Large intestine (tissue), 12 donors: ENCODE measurements at places on chromosomes 7 and 10.

DNA sequence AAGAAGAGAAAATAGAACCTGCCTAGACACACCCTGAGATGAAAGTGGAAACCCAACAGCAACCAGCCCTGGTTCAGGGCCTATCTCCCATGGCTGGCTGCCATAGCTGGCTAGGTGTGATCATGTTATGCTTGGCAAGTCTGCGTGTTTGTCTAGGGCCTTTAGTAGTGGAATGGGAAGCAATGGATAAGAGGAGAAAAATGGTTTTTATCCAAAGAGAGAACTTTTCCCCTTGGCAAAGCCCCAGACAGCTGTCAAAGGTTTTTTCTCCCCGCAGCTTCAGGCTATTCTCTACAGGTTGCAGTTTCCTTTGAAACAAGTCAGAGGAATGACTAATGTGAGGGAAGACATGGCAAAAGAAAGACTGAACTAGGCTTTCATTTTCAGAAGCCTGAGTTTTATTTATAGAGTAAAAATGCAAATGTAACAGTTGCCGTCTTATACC, 161.5 kb downstream of the SEMA3D start:
- DNase-seq: no peak

- no peak for DNase-seq
Measured at GRCh38 chr10:95382174-95382573, 91.4 kb upstream of the PDLIM1 start.

DNA sequence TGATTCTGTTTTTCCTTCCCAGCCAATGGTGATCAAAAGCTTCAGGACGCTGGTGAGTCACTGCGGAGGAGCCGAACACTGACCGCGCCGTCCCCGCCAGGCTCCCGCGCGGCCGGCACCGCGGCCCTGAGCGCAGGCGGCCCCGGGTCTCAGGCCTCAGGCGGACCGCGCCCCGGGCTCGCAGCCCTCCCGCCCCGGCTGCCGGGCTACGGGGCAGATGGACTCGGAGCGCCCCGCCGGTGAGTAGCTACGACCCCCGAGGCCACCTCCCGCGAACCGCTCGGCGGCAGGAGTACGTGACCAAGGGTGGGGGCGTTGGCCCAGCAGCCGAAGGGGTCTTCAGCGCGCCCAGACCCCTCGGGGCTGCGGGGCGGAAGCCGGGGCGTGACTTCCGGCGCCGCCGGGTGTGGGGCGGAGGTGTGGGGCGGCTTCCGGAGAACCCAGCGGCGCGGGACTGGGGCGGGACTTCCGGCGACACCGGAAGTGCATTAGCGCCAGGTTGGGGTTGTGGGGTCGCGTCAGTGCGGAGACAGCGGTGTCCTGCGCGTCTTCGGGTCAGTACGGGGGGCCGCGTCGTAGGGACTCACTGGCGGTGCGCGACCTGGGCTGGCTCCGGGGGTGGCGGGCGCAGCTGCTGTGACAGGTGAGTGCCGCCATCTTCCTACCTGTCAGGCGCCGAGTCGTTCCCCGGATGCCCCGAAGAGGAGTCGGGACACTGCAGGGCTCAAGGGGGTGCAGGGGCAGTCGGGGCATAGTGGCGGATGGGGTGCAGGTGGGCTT, at the start of gene WDR37:
Gene WDR37 (plus strand): TSS at position 60 of the 780 bp plus-strand sequence. CDS start 15,771 bp downstream, outside the sequence.
- DNase-seq: peak; percentile 77

GRCh38 chr7:113199841-113200240, 81.5 kb upstream of the SMIM30 start:
- DNase-seq: no peak

DNA sequence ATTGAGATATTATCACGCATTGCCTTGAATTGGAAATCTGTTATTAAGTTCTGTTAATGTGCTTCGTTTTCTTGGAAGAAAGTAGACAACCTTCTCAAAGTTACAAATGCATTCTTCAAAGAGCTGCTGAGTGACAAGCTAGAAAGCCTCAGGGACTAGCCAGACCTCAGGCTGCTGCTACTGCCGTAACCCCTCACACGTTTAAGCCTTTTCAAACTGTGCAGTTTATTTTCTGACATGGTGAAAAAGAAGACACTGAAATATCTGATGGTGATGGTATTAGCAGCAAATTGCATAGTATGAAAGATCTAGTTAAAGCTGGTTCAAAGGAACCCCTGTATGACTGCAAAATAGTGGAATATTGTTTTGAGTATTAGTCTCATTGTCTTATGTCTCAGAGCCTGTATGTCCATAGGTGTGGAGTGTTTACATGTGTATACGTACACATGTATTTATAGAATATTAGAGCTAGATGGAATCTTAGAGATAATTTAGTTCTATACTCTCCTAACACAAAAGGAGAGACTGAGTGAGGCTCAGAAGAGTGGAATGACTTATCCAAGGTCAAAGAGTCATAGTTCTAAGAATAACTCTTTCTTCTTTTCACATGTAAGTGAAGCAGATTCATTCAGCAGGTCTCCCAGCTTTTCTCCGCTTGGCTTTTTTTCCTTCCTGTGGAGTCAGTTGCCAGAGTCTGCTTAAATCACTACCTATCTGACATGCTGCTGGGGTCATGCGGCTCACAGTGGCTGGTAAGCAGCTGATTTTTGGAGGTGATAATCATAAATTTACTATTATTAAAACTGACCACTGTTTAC, 431.9 kb downstream of the PLXDC2 start:
- DNase-seq: no peak

DNA sequence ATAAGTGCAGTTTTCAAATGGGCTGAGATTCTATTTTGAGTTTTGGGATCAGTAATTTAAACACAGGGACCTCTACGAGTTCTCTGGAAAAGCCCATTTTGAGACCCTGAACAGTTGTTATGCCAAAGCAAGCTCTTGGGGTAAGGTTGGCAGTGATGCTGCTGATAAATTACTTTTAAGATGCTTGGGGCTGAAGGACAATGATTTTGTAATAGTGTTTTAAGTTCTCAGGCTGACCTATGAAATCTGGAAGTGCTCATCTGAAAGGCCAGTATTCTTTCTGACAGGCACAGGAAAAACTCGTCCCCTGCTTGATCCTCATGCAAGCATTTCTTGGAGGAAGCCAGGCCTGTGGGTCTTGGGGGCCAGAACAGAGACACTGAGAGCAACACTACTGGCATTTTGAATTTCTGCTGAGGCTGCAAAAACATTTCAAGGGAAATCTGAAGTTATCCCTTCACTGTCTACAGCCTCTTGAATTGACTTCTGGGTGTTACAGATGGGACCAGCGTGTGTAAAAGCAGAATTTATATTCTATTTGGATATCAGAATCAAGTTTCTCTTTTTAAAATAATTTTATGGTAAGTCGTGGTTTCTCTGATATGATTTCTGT, 79.7 kb downstream of the AUTS2 start:
- DNase-seq: no peak

DNA sequence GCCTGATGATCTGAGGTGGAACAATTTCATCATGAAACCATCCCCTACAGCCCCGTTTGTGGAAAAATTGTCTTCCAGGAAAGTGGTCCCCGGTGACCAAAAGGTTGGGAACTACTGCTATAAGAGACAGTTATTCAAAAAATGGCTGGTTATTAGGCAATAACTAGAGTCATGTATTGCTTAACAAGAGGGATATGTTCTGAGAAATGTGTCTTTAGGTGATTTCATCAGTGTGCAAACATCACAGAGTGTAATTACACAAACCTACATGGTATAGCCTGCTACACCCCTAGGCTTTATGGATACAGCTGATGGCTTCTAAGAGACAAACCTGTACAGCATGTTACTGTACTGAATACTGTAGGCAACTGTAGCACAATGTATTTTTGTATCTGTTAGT, 71.3 kb upstream of the CSTF2T start:
- DNase-seq: no peak

- DNase-seq: no peak
Measured at GRCh38 chr7:151454932-151455530, 15.1 kb upstream of the CRYGN start.

GRCh38 chr10:17029581-17030271, 99.9 kb downstream of the CUBN start:
- peak; percentile 44 for DNase-seq

DNA sequence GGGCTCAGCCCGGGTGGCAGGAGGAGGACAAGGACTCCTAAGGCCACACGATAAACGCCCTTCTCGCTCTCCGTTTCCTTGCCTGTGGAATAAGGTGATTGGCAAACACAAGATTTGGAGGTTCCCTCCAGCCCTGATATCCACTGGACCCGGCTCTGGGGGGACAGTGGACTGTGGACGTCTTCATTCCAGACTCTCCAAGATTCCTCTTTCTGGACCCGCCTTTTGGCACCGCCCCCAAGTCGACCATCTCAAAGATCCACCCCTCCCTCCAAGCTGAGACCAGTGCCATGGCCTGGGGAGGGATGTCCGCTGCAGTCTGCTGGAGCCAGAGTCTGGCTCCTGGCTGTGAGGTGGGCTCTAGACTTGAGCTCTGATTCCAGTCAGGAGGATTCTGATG, 23.6 kb downstream of the ZNF783 start:
- DNase-seq: no peak

- no peak for DNase-seq
Measured at GRCh38 chr7:1533255-1533546, 2.7 kb downstream of the MAFK start.

GRCh38 chr7:24715661-24716479, 41.4 kb downstream of the GSDME start:
- no peak for DNase-seq

DNA sequence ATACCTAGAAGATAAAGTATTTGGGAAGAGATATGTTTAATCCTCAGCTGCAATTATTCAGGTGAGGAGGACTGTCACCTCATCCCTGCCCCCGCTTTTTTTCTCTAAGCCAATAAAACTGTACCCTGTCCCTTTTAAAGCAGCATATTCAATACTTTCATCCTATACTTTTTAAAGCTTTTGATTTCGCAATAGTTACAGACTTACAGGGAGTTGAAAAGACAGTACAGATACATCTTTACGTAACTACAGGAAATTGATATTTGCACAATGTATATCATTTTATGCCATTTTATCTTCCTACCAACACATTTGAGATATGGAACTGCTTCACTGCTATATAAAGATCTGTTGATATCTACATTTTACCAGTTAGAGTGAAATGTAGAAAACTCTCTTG, 47.6 kb downstream of the STK17A start:
- no peak for DNase-seq
